ENCODE measurements at places on chromosomes 1 and 21. TPM values are rescaled to one million over a fixed set of nuclear protein-coding genes. Genes with fewer than 3 reads are reported as not detected.

The VPS45 gene
- 37.4 TPM for total RNA-seq

The ACTN2 gene
- 2.8 TPM for total RNA-seq

The AADACL3 gene
- total RNA-seq = not detected

The DIO1 gene
- not detected for total RNA-seq

The FAM167B gene
- total RNA-seq = 65.9 TPM

The SPRR5 gene
- not detected for total RNA-seq

All from upper lobe of right lung (tissue), 1 donor.